ENCODE measurements at places on chromosomes 4 and X. TPM values are rescaled to one million over a fixed set of nuclear protein-coding genes. Genes with fewer than 3 reads are reported as not detected.

The BEX2 gene
- total RNA-seq: 16.0 TPM

The TRAM1L1 gene
- total RNA-seq: 1.1 TPM

The TXK gene
- 0.17 TPM for total RNA-seq

The ETDA gene
- total RNA-seq: not detected

The AMER1 gene
- total RNA-seq: 3.3 TPM

- no peak for DNase-seq
Measured at GRCh38 chr4:109111031-109111430, 191.4 kb downstream of the COL25A1 start.

DNA sequence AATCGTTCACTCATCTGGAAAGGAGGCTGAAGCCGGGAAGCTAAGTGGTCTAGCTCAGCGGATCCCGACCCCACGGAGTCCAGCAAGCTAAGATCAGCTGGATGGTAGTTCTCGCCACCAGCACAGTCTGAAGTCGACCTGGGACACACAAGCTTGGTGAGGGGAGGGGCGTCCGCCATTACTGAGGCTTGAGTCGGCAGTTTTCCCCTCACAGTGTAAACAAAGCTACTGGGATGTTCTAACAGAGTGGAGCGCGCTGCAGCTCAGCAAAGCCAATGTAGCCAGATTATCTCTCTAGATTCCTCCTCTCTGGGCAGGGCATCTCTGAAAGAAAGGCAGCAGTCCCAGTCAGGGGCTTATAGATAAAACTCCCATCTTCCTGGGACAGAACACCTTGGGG is 555.4 kb downstream of the BCOR start:
- DNase-seq: no peak

GRCh38 chr4:146458594-146458993 is 63.1 kb downstream of the SLC10A7 start:
- DNase-seq: no peak

DNA sequence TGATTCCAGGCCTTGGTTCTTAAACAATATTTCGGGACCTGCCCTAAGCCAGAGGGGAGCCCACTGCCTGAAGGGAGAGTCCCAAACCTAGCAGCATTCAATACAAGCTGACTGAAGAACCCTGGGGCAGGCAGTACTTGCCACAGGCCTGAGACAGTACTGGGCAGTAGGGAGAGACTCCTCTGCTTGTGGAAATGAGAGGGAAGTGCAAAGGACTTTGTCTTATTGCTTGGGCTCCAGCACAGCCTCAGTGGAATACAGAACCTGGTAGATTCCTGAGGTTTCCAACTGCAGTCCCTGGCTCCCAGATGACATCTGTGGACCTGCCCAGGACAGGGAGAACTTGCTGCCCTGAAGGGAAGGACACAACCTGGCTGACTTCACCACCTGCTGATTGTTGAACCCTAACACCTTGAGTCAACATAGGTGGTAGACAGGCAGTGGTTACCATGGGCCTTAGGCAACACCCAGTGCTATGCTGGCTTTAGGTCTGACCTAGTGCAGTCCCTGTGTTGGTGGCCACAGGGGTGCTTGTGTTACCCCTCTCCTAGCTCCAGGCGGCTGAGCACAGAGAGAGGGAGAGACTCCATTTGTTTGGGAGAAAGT is 20.3 kb upstream of the ABCG2 start:
- no peak for DNase-seq

DNA sequence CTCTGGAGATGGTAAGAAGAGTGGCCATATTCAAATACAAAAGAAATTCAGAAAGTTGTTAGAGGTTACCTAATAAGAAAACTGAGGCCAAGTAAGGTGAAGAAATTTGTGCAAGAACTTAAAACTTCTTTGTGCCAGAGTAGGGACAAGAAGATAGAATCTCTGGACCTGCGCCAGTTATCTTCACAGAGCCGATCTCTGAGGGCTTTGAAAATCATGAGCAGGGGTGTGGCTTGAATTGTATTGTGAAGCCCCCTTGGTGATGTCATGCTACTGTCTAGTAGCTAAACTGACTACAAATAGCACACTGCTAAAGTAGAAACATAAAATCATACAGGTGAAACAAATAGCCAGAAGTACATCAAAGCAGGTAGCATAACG is 184.6 kb downstream of the UGT8 start:
- DNase-seq: no peak

GRCh38 chr4:167234316-167234881 is at the start of gene SPOCK3:
Gene SPOCK3, minus strand, starts transcription at chr4:167234494.
- peak; percentile 47 for DNase-seq

- peak; percentile 70 for DNase-seq
Measured at GRCh38 chrX:72306851-72307645, 1.3 kb upstream of the CITED1 start.

All from mammary epithelial cell (primary cell).